ENCODE measurements at places on chromosomes 5 and 9. TPM values are rescaled to one million over a fixed set of nuclear protein-coding genes. Genes with fewer than 3 reads are reported as not detected.

DNA sequence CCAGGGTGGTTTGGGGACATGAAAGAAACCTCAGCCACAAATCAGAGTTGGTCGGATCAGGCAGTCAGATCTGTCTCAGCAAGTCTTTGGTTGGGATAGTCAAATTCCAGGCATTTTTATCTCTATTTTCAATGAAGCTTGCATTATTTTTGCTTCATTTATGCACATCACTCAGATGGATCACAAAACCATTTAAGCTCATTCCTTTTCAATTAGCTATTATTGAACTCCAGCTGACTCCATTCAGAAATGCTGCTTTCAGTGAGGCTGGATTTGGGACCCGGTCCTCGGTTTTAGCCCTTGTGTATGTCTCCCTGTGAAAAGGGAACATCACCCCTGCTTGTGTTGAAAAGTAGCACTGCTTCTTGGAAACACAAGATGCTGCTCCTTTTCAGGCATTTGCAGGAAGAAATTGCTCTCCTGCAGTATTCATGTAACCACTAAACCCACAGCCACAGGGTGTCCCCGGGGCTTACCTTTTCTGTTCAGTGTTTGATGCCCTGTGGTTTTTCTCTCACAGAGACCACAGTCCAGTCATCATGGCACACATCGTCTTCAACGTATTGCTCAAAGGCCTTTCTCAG lies 232.9 kb downstream of the NFIB start:
- no peak for DNase-seq

- DNase-seq, result no peak
These were observed 71.6 kb upstream of the GALNT10 start for GRCh38 chr5:154118893-154119336.

DNA sequence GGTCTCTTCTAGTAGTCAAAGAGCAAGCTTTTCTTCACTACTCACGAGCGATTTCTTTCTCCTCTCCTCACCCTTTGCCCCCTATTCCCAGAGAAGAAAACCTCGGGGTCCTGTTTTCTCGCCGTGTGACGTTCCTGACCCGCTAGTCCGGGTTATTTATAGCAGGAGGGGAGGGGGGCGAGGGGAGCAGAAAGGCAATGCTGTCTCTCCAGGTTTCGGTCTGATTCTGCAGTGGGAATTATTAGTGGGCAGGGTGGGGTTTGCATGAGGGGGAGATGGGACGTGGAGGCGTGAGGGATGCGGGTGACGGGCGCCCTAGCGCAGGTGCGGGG lies 847 bp upstream of the GABRB2 start:
- DNase-seq, result no peak

GRCh38 chr9:9004810-9005209 lies 1205.2 kb upstream of the DMAC1 start:
- DNase-seq, result no peak

- no peak for DNase-seq
These were observed 18.4 kb downstream of the GADD45G start for GRCh38 chr9:89622933-89623861.

GRCh38 chr9:127123064-127123890 lies 842 bp upstream of the ANGPTL2 start:
- DNase-seq, result no peak

GRCh38 chr5:53323943-53324642 lies 156.3 kb upstream of the FST start:
- no peak for DNase-seq

DNA sequence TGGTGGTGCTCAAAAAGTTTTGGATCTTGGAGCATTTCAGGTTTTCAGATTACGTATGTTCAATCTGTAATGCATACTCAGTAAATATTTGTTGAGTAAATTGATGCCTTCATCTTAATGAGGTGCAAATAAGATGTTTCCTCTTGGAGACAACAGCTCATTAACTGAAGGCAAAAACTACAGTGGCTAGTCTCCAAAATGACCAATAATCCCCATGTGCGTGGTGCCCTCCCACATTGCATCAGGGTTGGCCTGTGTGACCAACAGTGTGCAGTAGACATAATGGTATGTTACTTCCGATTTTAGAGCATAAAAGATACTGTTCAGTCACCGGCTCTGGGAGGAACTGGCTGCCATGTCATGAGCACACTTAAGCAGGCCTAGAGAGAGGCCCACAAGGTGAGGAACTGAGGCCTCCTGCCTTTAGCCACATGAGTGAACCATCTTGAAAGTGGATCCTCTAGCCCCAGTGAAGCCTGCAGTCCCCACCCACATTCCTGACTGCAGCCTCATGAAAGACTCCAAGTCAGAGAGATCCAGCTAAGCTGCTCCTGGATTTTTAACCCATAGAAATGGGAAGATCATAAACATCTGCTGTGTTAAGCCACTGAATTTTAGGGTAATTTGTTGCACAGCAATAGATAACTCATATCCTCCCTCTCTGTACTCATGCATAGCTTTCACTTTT lies 55.7 kb downstream of the LIFR start:
- no peak for DNase-seq

GRCh38 chr5:97906135-97906534 lies 723.1 kb upstream of the RIOK2 start:
- DNase-seq, result no peak

The MACIR gene
- total RNA-seq, result 9.3 TPM

The PRSS3 gene
- total RNA-seq, result not detected

Measured in activated naive CD4-positive, alpha-beta T cell treated with anti-CD3 and anti-CD28 coated beads, Interleukin-2, amount 50 U/mL, for 72 hours (primary cell).